Activated T-cell treated with anti-CD3 and anti-CD28 coated beads for 4 hours (primary cell): ENCODE measurements at places on chromosomes 4 and X.

- no peak for DNase-seq
Measured at GRCh38 chr4:122658818-122659295, 38.0 kb upstream of the IL21 start.

DNA sequence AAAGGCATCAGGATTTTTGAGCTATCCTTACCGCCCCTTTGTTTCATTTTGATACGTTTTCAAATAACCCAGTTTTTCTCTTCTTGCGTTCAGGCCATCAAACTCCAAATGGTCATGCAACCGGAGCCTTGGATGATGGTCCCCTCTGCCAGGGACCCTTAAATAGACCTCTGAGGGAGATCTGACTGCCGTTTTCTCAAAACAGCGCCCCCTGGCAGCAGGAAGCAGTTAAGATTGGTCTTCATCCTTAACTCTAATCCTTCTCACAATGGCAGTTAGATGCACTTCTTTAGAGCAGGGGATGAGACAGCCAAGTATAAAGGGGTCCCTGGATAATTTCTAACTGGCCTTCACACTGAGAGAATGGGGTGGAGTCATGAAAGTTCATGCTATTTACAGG is 525.0 kb upstream of the SPANXN1 start:
- DNase-seq, result no peak

- DNase-seq, result no peak
Measured at GRCh38 chrX:25105221-25105620, 89.5 kb upstream of the ARX start.

DNA sequence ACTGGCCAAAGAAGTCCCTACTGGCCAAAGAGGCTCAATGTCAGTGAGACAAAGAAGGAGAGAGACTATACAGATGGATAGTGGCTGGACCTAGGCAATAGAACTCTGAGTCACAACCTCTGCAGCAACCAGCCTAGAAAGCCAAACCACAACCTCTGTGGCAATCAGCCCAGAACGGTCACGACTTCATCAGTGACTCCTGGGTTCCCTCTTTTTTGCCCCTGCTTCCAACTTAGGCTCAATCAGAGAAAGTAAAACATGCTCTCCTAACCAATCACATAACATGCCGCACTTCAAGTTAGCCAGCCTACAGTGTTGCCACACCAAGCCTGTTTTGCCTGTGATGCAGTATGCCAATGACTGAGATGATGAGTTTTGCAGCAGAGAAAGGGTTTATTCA is 203.4 kb downstream of the ANAPC10 start:
- no peak for DNase-seq

DNA sequence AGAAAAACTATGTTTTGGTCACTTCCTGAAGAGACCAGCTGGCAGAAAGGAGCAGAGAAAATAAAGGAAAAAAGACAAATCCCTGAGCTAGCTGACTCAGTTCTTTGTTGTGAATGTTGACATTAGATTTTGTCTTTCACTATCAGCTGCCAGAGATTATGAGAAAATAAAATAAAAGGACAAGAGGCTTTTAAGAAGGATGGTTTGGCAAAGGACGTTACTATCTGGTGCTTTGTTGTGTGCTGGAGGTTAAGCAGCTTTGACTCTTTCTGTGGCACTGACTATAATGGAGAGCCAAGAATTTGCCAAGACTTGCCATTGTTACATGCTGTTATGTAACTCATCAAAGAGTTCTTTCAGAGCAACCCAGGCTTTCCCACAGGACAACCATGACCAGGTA is 12.1 kb downstream of the ASB5 start:
- no peak for DNase-seq

DNA sequence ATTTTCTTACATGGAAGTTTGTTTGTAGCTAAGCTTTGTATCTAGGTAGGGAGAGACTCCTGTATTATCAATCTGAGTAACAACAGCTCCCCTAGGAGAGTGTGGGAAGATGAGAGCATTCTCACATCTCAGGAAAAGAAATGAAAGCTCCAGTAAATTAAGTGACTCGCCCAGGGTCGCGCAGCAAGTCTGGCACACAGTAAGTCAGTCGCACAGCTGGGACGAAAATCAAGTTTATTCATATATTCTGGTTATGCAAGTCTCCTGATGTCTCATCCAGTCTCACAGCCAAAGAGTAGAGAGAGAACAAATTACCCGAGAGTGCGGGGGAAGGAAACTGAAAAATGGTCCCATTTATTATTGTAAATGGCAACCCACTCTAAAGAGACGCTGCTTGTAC is 216.1 kb downstream of the STK32B start:
- DNase-seq, result no peak

GRCh38 chrX:30414144-30414543 is 105.0 kb upstream of the NR0B1 start:
- no peak for DNase-seq

DNA sequence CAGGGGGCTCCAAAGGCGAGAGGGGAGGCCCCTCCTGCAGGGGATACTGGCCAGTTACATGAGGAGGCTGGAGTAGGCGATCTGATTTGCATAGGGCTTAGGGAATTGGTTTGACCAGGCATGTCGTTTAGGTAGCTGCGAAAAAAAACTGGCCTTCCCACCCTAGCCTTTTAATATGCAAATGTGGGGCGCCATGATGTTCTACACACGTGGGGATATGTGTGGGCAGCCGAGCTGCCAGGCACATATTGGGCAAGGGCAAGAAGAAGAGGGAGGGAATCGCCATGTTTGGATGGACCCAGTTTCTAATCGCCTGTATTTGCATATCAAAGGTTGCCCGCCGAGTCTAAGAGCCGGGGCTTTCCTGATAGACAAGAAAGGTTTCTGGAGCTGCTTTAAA is 121.3 kb downstream of the PRKX start:
- DNase-seq, result no peak

GRCh38 chr4:4308800-4309441 is 18.9 kb downstream of the ZBTB49 start:
- no peak for DNase-seq

DNA sequence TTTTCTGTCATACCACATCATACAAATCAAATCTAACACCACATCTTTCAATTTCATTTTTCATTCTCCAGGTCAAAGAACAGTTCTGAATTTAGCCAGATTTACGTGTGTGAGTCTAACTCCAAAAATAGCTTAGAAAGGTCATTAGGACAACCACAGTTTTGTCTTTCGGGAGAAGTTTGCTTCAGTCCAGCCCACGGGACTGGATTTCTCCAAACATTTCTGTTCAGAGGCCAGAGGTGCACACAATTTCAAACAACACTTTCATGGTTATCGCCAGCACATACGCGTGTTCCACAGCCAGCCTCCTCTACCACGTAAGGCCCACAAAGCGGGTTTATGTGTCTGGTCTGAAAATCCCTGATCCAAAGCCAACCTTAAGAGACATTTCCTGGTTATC is 65.9 kb downstream of the VEGFC start:
- no peak for DNase-seq

- DNase-seq, result no peak
Measured at GRCh38 chrX:47198026-47198686, 4.5 kb downstream of the UBA1 start.

DNA sequence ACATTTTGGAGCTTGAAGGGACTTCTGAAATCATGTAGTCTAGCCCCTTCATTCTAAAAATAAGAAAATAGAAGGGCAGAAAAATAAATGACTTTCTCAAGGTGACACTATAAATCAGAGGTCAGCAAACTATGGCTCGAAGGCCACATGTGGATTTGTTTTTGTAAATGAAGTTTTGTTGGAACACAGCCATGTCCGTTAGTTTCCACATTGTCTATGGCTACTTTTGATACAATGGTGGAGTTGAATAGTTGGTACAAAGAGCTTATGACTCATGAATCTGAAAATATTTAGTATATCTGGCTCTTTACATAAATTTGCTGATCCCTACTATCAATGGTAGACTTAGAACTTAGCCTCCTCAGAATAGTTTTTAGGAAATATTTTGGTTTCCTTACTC is 302.4 kb upstream of the PRPS2 start:
- no peak for DNase-seq

DNA sequence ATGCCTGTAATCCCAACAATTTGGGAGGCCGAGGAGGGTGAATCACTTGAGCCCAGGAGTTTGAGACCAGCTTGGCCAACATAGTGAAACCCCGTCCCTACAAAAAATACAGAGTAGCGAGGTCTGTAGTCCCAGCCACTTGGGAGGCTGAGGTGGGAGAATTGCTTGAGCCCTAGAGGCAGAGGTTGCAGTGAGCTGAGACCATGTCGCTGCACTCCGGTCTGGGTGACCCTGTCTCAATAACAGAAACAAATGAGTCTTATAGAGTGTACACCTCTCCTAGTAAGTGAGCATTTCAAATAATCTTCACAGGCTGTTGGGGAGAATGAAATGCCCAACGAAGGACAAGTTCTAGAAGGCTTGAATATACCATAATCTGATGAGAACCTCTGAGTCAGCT is 5.5 kb downstream of the UCHL1 start:
- no peak for DNase-seq

DNA sequence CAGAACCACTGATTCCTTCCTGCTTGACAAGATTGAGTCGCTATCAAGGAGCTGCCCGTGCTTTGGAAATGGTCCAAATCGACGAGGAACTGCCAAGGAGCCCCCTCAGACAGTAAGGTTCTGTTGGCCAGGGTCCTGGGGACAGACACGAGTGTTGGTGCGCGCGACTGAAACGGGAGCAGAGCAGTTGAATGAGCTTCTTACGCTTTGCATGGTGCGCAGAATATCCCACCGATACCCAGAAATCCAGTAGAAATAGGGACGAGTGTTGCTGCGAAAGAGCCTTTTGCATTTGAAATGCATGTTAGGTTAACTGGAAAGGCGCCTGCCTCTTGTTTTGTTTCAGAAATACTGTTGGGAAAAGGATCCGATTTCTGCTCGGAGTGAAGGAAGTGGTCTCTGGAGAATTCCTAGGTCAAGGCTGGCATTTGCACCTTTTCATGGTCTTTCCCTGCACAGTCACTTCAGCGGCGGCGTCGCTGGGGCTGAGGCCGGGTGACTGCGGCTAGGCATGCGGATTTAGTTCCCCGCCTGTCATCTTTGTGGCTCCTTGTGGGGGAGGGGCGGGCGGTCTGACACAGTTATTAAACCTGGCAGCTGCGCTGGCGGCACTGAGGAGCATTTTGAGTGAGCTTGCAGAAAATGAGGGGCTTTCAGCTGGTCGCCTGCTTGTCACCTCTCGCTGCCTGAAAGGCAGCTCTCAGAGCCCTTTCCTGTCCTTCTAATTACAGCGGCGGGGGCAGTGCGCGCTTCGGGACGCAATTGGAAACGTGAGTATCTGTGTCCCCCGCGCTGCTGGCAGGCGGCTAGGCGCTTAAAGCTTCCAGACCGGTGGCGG is 51.5 kb upstream of the TRIM2 start:
- DNase-seq, result peak; percentile 56

GRCh38 chr4:143399113-143399949 is 62.7 kb downstream of the GAB1 start:
- DNase-seq, result no peak

DNA sequence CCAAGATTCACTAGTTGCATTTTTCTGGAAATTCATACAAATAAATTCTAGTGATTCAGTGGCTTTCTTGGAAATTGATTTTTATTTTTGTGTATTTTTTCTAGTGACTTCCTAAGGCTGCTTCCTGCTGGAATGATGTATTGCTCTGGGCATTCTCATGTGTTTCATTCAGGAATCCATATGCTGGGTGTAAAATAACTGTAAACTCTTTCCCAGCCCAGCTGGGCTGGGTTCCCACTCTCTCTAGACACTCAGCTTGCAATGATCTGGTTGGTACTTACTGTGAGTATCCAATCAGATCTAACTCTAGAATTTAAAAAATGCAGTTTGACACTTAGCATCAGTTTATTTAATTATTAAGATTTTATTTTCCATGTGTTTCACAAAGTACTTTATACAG is 882.2 kb downstream of the STIM2 start:
- DNase-seq, result no peak

DNA sequence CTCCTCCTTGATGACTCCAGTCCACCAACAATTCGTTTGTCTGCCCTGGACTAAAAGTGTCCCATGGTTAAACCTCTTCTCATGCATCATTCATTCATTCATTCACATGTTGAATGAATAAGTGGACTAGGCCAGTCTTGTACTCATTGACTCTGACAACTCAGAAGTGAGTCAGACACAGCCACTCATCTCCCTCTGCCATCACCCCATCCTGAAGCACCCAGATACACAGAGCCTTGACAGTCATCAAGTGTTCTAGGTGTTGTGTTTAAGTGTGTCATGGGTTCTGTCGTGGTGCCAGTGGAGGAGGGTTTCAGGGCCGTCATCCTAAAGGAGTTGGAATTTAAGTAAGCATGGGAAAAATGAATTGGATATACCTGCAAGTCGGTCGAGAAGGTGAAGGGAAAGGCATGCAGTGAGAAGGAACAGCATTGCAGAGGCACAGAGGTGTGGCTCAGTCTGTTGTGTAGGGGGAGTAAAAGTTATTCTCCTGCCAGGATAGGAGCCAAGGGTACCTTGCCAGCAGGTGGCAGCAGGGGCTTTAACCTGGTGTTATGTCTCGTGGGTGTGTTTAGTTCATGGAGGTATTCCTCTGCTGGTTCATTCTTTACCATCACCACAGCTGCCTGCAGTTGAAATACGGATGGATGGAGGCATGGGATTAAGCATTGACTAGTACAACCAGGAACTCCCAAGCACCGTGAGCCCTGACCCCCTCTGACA is 18.3 kb downstream of the MAGED2 start:
- DNase-seq, result no peak

DNA sequence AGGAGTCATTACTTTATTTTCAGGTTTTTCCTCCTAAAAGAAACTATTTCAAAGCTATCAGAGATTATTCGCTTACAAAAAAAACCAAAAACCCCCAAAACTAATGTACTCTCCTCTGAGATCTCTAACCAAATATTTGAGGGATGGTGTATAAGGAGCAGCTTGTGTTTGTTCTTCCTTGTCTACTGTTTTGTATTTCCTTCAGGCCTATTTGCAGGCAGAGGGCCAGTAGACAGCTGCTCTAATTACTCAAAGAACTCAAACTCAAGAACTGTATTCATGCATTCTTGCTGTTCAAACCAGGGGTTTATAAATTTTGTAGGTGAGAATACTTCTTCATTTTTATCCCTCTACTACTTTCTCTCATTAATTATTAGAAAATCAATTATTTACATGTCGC is 51.3 kb downstream of the SH3RF1 start:
- DNase-seq, result no peak

GRCh38 chr4:157265281-157265680 is 44.8 kb downstream of the GRIA2 start:
- DNase-seq, result no peak
